ENCODE measurements at places on chromosomes 3 and 15. TPM values are rescaled to one million over a fixed set of nuclear protein-coding genes. Genes with fewer than 3 reads are reported as not detected.

GRCh38 chr3:136255672-136256406 is 5.7 kb downstream of the PCCB start:
- no peaks in the 10 kb centered on the region for H3K27me3 ChIP-seq
- H3K4me3 ChIP-seq = no peak overlapping the region
- peak; percentile 52 for DNase-seq

DNA sequence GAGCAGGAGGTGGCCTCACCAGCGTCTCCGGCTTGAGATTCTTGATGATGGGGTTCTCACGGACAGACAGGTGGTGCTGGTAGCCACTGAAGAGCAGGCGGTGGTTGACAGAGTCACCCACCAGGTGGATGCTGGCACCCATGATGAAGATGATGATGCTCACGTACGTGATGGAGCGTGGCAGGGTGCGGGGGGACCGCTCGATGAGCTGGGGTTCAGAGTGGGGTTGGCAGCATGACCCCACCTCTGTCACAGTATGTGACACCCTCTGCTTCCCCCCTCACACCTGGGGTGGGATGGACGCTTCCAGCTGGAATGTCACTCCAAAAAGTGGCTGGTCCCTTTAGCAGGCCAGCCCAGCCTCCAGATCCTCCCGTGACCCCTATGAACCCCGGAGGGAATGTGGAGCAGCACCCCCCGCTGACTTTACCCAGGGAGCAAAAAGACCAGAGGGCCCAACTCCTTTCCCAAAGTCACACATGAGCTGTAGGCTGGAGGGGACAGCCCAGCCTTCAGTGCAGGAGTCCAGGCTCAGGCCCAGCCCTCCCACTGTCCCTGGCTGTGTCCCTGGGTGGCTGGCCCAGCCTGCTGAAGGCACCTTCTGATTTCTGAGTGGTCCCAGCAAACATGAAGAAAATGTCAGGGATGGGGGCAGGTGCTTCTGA is 6.7 kb upstream of the CALML4 start:
- no peak for DNase-seq
- no peaks in the 10 kb centered on the region for H3K36me3 ChIP-seq

The SETMAR gene
- 40.0 TPM for total RNA-seq

The GPR156 gene
- not detected for total RNA-seq

The MAP6D1 gene
- total RNA-seq = not detected

The PXYLP1 gene
- total RNA-seq = 16.7 TPM

The FBN1 gene
- 102 TPM for total RNA-seq

DNA sequence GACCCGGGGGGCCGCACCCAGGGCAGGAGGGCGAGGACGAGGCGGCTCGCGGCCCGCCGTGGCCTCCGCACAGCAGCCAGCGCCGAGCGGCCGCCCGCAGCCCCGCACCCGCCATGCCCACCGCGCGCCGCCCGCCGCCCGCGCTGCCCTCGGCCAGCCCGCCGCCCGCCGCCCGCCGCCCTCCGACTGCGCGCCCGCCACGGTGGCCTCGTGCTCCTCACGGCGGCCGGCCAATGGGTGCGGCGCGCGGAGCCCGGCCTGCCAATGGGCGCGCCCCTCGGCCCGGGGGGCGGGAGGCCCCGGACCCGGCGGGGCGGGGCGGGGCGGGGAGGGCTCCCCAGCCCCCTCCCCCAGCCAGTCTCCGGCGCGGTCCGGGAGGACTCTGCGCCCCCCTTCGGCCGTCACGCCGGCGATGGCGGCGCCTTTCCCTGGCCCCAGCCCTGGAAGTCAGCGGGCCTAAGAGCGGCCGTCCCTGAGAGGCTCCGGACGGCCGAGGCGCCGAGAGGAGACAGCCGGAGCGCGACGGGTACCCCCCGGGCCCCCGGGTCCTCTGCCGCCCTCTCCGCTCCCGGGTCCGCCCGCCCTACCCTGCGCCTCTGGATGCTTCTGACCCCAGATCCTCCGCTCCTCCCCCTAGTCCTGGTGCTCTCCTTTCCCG is at the start of gene NT5DC2:
Gene NT5DC2 (minus strand): TSS at position 235 of the 658 bp plus-strand sequence. CDS start 120 bp downstream, at position 115.
- DNase-seq = no peak
- no peaks in the 10 kb centered on the region for H3K27me3 ChIP-seq
- H3K4me1 ChIP-seq = peaks cover 80% of the 10 kb centered on the region
- H3K36me3 ChIP-seq = no peaks in the 10 kb centered on the region

GRCh38 chr3:144112036-144112435 is 140.4 kb downstream of the DIPK2A start:
- no peaks in the 10 kb centered on the region for H3K36me3 ChIP-seq
- DNase-seq = no peak
- H3K27me3 ChIP-seq = no peaks in the 10 kb centered on the region
- no peak overlapping the region for H3K27ac ChIP-seq

DNA sequence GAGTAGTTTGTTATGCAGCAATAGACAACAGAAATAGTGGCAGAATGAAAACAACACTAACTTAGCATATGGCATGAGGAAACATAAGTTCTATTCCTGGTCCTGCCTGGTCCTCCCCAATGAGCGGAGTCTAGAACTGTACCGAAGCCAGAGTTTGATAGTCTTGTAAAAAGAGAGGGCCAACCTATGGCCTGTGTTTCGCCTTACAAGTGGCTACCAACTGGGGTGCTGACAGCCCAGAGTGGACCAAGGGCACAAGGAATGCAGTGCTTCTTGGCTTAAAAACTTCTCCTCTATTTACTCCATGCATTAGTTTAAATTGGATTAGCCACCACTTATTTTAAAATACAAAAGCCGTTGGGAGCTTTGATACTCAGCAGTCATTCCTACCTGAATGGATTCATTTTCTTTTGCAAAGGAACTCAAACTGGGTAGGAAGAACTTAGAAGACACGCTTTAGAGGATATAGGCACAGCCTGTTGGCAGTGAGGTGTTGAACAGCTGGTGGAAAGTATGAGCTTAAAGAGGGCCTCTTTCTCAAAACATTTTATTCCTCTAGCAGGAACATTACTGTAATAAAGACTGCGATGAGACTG is 302.9 kb downstream of the PLCL2 start:
- peaks cover 13% of the 10 kb centered on the region for H3K4me1 ChIP-seq
- H3K27ac ChIP-seq = no peak overlapping the region
- H3K36me3 ChIP-seq = no peaks in the 10 kb centered on the region
- H3K4me3 ChIP-seq = no peak overlapping the region
- DNase-seq = no peak

The EXD1 gene
- not detected for total RNA-seq

The EFCAB12 gene
- total RNA-seq = not detected

DNA sequence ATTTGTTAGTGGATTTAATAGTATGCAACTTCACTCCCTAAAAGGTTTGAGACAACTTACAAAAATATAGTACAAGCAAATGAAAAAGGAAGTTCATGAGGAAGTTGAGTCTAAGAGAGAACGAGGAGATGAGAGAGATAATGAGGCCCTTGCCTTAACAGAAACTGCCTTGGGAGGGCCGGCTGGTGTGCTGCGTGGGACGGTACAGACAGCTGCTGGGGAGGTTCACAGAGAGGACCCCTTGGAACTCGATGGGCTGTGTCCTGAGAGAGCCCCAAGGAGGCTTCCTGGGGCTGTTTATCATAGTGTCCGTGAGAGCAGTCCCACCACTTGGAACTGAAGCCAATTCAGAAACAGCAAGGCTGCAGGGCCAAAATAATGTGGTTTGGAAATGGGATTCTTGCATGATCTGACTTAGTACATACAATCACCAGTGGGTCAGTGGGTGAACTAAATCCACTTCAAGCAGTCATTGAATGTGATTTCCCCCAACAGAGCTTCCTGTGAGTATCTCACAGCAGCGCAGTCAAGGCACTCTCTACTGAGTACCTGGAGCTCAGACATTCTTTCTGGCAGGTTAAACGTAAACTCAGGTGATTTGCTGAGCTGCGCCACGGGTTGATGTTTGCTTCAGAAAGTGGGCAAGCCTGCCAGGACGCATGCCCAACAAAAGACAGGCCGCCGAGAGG is 90.8 kb downstream of the CRTC3 start:
- H3K27ac ChIP-seq = no peak overlapping the region
- no peak overlapping the region for H3K4me3 ChIP-seq
- no peaks in the 10 kb centered on the region for H3K27me3 ChIP-seq
- H3K4me1 ChIP-seq = no peaks in the 10 kb centered on the region
- DNase-seq = no peak
- no peaks in the 10 kb centered on the region for H3K36me3 ChIP-seq

- no peaks in the 10 kb centered on the region for H3K27me3 ChIP-seq
- H3K4me3 ChIP-seq = no peak overlapping the region
- no peaks in the 10 kb centered on the region for H3K36me3 ChIP-seq
- H3K4me1 ChIP-seq = no peaks in the 10 kb centered on the region
- no peak for DNase-seq
- no peak overlapping the region for H3K27ac ChIP-seq
Observed at GRCh38 chr3:76940181-76940770, 99.6 kb upstream of the ROBO2 start.

DNA sequence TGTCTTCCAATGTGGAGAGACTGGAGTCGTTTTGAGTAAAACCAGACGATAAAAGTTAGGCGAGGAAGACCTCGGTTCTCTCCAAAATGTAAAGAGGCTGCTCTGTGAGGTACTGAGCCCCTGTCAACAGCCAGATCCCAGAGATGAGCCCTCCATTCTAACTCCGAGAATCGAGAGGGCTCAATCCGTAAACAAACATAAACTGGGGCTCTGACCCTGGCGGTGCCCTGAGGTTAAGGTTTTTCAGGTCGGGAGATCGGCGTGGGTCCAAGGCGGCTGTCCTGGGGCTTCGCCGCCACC is 417 bp downstream of the TBCCD1 start:
- peak overlapping the region; percentile 80 for H3K4me3 ChIP-seq
- H3K27me3 ChIP-seq = no peaks in the 10 kb centered on the region
- no peaks in the 10 kb centered on the region for H3K36me3 ChIP-seq
- H3K27ac ChIP-seq = peak overlapping the region; percentile 77
- DNase-seq = no peak

- H3K4me1 ChIP-seq = peaks cover 8% of the 10 kb centered on the region
- H3K27me3 ChIP-seq = no peaks in the 10 kb centered on the region
- no peak overlapping the region for H3K27ac ChIP-seq
- H3K36me3 ChIP-seq = no peaks in the 10 kb centered on the region
- H3K4me3 ChIP-seq = no peak overlapping the region
Observed at GRCh38 chr3:38542401-38543298, 46.5 kb downstream of the EXOG start.

Measured in vagina (tissue), 2 donors.